GM12878 (cell line): ENCODE measurements at places on chromosomes 6 and 20.

DNA sequence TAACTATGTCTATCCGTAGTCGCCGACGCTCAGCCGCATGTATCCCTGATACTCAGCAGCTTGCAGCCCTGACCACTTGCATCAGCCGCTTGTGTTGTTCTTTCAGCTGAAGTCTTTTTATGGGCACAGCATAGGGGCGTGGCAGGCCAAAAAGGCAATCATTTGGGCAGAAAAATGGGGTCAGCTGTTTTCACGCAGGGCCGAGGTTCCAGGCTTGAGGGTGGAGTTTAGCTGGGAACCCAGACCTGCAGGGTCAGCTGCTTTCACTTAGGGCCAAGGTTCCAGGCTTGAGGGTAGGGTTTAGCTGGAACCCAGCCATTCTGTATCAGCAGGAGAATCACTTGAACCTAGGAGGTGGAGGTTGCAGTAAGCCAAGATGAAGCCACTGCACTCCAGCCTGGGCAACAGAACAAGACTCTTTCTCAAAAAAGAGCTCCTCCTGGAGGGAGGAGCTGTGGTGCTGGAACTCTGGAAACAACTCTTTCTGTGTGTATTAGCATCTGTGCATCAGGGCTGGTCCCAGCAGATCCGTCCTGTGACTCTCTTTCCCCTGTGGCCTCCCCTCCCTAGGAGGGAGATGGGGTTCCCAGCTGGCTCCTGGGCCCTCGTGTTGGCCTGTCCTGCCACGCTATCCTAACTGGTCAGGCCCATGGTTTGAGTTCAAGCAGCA is 56.9 kb upstream of the PRND start:
- no peak for DNase-seq

DNA sequence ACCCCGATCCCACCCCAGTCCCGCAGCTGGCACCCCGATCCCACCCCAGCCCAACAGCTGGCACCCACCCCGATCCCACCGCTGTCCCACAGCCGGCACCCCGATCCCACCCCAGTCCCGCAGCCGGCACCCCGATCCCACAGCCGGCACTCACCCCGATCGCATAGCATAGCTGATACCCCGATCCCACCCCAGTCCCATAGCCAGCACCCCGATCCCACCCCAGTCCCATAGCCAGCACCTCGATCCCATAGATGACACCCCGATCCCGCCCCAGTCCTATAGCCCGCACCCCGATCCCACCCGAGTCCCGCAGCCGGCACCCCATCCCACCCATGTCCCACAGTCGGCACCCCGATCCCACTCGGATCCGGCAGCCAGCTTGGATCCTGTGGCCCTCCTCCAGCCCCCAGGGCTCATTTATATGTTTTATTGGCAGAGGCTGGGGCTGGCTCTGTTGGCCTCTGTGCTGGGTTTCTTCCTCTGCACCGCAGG is 897 bp upstream of the GMEB2 start:
- DNase-seq = no peak

GRCh38 chr20:40782043-40782368 is 93.0 kb upstream of the MAFB start:
- no peak for DNase-seq

GRCh38 chr6:98920904-98921431 is 26.8 kb downstream of the FBXL4 start:
- no peak for DNase-seq

DNA sequence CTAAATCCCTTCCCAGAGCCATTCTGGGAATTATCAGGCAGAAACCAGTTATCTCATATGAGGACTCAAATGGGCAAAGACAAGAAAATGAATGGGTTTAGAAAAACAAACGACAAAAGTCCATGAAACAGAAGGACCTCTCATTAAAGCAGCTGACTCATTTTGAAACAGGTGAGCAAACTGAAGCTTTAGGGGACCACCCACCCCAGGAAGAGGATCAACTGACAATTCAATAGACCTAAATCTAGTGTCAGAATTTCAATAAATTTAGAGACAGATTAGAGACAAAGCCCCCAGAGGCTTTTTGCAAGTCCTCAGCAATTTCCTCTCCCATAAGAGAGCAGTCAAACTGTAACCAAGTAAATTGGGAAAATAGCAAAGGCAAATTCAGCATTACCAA is 333.8 kb downstream of the PTPRT start:
- no peak for DNase-seq

DNA sequence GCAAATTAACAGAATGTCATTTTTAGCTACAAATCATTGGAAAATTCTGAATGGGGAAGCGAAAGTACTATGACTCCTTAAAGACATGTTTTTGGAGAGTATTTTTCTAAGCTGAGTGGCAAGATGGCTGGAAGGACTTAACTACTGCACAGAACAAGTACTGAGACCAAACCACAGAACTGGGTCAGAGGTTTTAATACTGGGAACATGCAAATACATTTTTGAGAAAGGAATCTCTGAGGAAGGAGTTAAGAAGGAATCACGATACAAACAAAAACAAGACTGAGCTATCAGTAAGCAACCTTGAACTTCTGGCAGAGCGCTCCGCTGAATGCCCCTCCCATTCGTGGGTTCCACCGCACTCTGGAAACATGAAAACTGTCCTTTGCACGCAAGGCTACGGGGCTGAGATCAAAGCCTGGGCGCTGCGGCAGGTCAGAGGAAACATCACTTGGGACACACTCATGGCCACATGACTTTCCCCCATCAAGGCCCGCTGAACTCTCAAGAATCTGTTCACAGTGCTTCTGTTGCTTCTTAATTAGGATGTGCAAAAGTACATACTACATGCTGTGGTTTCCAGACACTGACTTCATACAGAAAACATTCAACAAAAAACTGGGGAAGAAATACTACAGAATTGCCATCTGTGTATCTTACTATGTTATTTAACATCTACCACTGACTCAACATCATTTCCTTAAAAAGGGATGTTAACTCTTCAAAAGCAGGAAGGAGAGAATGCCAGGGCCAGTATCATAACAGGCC is 27.8 kb downstream of the SLC23A2 start:
- DNase-seq = peak; percentile 85

GRCh38 chr20:38818113-38819065 is 12.9 kb downstream of the PPP1R16B start:
- no peak for DNase-seq

DNA sequence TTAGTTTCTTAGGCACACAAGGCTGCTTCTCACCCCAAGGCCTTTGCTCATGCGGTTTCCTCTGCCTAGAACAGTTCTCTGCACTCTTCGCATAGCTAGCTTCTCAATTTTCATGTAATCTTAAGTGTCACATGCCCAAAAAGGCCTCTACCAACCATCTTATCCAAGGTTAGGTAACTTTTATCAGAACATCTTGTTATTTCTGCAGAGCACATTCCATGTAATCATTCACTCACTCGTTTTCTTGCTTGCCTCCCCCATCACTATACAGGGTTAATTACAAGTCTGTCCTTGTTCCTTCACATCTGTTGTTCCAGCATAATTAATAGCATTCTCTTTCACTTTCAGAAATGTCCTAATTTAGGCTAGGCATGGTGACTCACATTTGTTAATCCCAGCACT is 53.8 kb downstream of the NCOA6 start:
- no peak for DNase-seq

GRCh38 chr20:6919792-6920468 is 152.4 kb downstream of the BMP2 start:
- DNase-seq = no peak

DNA sequence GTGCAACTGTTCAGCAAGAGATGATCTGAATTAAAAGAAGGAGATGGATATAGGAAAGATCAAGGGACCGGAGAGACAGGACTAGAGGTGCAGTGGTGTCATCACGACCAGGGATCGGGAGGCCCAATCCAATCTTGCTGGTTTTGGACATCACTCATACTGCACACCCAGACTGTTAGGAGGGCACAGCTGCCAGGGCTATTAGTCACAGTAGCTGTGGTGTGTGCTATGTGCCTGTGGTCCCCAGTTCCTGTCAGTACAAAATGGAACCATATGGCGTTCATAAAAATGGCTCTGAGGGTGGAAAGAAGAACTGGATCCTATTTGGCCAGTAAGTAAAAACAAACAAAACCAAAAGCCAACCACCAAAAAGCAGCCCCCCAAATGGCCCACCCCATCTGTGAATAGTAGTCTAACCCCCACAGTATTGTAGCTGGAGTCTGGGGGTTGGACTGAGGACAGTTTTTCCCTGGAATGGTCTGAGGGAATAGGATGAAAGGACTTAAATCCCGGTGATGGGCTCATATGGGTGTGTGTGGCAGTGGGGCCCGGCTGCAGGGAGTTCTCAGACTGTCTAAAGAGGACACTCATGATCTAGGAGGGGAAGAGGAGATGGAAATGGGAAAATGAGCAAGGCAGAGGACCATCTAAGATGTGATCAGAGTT is 9.3 kb upstream of the NNAT start:
- no peak for DNase-seq

- DNase-seq = no peak
These were observed 218.1 kb downstream of the LRFN2 start for GRCh38 chr6:40369042-40369441.

- no peak for DNase-seq
These were observed 13.1 kb downstream of the RRAGD start for GRCh38 chr6:89398762-89399525.

- no peak for DNase-seq
These were observed 47.2 kb downstream of the SLC9A8 start for GRCh38 chr20:49859807-49860206.

DNA sequence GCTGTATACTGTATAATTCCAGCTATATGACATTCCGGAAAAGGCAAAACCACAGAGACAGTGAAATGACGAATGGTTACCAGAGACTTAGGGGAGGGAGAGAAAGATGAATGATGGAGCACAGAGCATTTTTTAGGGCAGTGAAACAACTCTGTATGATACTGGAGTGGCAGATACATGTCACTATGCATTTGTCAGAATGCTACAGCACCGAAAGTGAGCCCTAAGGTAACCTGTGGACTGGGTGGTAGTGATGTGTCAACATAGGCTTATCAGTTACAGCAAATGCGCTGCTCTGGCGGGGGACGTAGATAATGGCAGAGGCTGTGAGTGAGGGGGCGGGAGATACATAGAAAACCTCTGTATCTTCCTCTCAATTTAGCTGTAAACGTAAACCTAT is 201.3 kb upstream of the SSTR4 start:
- no peak for DNase-seq

DNA sequence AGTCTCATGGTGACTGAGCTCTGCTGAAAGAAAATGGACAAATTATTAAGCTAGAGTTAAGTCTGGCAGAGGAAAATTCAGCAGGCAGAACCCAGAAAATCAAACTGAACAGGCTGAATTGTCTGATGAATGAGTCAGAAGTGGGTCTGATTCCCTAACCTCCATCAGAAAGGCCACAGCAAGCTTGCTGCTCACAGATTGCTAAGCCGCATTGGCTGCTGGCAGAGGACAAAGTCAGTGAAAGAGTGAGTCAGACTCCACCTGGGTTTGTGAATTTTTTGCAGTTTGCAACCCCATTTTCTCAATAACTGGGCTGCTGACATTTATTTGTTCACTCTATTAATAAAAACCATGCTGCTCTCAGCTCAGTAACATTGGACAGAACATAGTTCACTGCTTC is 191.3 kb downstream of the EPM2A start:
- no peak for DNase-seq

DNA sequence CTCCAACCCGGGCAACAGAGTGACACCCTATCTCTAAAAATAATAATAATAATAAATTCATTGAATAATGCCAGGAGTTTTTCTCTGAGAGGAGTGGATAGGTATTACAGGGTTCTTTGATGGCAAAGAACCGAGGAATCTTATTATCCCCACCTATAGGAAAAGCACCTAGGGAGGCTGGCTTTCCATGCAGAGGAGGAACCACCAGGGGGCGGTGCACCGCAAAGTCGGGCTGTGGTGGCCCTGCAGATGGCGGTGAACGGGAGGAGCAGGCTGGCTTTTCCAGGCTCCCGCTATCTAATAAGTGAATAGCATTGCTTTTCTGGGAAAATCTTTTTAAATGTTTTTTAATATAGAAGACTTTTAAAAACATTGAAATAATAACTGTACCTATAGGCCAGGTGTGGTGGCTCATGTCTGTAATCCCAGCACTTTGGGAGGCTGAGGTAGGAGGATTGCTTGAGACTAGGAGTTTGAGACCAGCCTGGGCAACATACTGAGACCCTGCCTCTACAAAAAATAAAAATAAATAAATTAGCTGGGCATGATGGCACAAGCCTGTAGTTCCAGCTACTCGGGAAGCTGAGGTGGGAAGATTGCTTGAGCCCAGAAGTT is 864.2 kb downstream of the KIF16B start:
- DNase-seq = no peak

DNA sequence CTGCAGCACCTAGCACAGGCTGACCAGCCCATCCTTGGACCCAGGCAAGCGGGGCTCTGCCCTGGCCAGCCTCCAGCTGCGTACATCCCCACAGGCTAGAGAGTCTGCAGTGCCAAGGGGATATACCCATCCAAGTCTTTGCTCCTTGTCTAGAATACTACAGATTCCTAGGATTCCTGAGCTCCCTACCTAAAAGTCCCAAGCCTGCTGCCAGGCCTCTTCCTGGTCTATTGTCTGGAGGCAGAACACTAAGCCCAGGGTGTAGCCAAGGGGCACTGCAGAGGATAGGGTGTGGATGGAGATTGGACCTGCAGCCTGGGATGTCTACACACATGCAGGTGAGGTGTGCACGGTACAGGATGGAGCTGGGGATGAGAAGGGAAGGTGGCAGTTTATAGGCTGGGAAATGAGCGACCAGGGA is 90.0 kb upstream of the SIRPA start:
- DNase-seq = no peak

DNA sequence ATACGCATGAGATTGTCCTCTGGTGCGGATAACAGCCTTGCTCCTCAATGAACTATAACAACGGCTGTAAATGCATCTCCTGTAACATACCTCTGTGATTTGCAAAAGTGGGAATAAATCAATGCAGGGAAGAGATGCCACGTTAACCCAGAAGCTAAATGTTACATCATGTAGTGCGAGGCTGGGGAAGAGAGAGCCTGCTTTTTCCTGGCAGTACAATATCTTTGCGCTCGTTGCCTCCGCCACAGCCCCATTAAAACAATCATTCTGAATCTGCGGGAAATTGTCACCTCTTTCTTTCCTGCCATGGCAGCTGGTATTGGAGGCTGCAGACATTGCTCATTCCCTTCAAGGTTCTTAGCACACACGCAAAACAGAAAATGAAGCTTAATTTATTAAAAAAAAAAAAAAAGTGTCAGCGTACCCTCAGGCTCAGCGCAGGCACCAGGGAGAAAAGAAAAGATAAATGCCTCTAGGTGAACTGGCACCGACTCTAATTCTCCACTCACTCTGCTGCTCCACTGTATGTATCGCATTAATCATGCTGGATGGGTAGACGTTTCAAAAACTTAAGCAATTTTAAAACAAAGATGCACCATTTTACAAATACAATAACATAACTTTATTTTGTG is 70.2 kb upstream of the TFB1M start:
- DNase-seq = no peak

- DNase-seq = no peak
These were observed 85.6 kb downstream of the CD2AP start for GRCh38 chr6:47563162-47563561.

- no peak for DNase-seq
These were observed 12.9 kb upstream of the HIVEP1 start for GRCh38 chr6:11999246-11999645.
